Suprapubic skin (tissue), 4 donors: ENCODE measurements at places on chromosomes 13 and 19.

GRCh38 chr13:32893176-32893575 lies 123.0 kb upstream of the KL start:
- DNase-seq, result no peak

GRCh38 chr13:61654481-61654880 lies 238.8 kb upstream of the PCDH20 start:
- DNase-seq, result no peak

GRCh38 chr19:44846455-44847143 lies 502 bp downstream of the NECTIN2 start:
- DNase-seq, result peak; percentile 83

GRCh38 chr13:90068658-90069057 lies 1278.8 kb upstream of the MIR17HG start:
- DNase-seq, result no peak

- no peak for DNase-seq
Observed at GRCh38 chr13:94858856-94859255, 146.5 kb upstream of the SOX21 start.

DNA sequence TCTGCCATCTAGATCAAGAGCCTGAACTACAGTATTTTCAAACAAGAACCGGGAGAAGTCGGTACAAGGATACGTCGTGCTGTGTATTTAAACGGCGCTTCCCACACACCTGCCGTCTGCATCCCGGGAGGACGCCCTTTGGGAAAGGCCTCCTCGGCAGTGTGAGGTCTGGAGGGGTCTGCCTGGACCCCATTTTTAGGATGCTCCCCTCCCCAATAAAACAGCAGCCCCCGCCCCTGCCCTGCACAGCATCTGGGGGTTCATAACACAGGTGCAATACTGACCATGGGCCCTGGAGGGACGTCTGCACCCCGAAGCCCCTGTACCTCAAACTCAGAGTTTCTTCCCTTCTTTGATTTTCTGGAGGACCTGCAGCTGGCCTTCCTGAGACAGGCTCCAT lies 4.1 kb upstream of the C13orf46 start:
- DNase-seq, result peak; percentile 59

GRCh38 chr13:33235078-33235477 lies 50.5 kb downstream of the STARD13 start:
- DNase-seq, result no peak

- DNase-seq, result no peak
Observed at GRCh38 chr19:17570791-17571190, 15.3 kb downstream of the COLGALT1 start.

DNA sequence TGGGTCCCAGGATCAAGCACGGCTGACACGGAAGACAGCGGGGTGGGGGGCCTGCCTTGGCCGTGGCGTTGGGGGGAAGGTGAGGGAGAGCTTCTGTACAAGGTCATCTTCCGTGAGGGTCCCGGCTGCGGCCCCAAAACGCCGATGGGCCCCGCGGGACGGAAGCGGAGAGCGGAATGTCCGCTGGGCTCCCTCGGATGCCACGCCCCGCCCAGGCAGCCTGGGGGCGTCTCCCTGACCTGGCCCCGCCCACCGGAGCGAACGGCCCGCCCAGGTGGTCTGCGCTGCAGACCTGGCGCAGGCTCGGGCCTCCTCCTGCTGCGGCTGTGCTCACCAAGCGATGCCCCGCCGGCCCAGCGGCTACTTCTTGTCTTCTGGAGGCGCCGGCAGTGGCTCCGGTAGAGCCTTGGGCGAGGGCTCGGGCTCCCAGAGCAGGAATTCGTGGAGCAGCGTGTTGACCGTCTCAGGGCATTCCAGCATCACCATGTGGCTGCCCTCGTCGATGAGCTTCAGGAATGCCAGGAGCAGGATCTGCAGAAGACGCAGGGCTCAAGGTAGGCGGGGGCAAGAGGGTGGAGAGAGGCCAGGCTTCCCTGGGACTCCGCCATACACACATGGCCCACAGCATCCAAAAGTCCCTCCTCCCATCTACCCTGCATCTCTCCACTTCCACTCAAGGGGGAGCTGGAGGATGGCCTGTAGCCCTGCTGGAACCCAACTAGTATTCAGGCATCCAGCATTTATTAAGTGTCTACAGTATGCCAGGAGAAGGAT lies 10.7 kb downstream of the ABHD8 start:
- no peak for DNase-seq

DNA sequence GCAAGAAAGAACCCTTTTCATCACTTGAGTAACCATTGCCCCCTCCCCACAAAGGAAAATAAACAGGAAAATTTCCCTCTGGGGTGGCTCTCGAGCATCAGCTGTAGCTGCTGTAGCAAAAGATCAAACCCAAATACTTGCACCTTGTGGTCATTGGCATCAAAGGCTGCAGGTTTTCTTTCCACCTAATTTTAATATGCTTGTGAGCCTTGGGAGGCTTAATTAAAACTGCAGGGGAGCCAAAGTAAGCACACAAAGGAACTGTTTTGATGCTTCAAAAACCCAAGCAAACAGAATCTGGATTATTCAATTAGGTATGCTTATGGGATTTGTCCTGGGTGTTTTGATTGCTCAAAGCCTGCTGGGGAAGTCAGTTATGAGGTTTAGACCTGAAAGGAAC lies 119.5 kb downstream of the SHISA2 start:
- DNase-seq, result no peak

DNA sequence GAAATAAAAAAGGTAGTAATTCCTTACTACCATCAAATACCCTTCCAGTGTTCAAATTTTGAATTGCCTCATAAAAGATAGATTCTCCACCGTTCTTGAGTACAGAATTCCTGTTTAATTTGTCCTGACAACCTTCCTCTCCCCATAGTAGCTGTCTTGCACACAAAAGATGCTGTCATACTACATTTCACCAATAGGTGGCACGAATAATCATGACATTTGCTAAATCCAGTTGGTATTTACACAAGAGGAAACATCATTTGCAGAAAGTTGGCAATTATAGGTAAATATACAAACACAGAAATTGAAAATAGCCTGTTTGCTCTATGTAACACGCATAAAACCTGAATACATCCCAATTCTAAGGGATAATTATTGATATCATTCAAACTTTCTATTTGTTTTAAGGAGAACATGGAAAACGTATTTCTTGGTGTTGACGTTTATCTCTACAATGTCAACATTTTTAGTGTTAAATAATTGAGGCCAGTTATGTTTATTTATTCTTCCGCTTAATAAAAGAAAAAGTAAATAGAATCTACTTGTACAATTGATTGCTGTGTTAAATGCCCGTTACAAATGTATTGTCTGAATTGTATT lies 58.3 kb upstream of the CLDN10 start:
- no peak for DNase-seq

DNA sequence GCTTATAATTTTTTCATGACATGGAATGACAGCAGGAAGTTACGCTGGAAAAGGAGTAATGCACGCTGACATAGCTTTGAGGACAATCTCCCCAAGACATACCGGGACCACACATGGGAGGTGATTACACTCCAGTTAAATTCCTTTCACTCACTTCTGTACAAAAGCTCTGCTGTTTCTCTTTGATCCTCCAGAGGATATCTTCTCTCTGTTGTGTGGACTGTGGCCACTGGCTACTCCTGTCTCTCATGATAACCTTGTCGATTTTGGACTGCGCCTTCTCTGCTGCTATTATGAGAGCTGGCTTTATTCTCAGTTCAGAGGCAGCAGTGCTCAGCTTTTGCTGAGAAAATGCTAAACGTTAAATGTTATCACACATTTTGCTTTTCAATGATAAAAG lies 464.6 kb downstream of the FGF9 start:
- no peak for DNase-seq

- peak; percentile 85 for DNase-seq
Observed at GRCh38 chr13:97224544-97225300, 2.6 kb downstream of the MBNL2 start.

DNA sequence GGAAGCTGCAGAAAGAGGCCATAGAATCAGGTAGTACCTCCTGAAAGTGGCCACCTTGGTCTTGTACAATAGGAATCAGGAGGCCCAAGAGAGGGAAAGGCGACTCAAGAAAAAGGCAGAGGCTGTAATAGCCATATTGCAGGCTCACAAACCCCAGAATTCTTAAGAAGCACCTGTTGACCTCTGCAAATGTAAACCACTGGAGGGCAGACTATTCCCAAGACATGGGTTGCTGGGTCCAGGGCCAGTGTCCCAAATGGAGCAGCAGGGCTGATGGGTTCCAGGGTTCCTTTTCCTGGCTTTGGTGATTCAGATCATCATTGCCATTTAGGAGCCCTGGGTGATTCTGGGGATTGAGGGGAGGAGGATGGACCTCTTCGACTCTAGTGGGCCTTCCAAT lies 167.6 kb downstream of the B3GLCT start:
- no peak for DNase-seq

DNA sequence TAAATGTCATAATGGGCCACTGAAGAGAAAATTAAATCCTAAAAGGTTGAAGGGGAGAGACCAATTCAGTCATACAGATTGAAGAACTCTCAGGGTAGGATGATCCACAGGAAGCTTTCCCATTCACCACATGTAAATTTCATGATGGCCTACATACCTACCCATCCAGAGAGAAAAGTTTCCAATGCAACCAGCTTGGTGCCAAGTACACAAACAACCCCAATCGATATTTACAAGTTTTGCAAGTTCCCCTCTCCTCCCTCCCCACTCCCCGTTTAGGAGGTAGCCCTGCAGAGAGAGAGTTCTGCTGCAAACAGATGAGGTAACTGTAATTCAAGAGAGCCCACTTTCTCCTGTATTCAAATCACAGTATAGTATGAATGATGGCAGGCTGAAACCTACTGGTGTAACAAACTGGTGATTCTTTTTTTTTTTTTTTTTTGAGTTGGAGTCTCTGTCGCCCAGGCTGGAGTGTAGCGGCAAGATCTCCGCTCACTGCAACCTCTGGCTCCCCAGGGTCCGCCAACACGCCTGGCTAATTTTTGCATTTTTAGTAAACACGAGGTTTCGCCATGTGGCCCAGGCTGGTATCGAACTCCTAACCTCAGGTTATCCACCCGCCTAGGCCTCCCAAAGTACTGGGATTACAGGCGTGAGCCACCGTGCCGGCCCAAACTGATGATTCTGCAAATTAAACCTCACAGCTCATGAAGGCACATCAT lies 14.4 kb downstream of the FOXO1 start:
- no peak for DNase-seq

DNA sequence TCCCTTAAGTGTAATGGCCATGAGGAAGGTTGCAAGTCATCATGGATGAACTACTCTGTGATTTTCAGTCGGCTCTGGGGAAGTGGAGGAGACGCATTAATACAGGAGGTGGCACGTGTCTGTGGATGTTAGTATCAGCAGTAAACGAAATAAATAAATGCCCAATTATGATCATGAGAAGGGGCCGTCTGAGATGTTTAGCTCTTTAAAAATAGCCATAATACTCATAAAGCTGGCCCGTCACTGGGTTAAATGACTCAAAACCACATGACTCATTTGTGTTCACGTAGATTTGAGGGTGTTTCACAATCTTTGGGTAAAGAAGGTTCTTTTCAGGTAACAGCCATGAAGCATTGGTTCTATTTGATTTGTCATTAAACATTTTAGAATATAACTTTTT lies 620.6 kb downstream of the GPC6 start:
- DNase-seq, result no peak

DNA sequence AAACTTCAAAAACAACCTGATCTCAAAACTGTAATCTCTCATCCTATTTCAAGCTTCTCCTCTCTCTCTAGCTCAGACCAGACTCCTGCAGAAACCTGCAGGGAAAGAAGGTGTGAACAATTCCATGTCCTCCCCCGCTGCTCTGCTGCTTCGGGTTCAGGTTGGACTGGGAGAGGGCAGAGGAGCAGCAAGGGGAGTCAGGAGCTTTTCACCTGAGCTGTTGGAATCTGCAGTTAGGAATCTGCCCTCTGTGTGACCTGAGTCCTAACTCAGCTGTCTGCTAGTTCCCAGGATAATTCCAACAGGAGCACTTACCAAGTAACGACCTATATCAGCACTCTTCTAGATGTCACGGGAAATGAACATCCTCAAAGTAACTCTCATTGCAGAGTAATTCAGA lies 118.3 kb downstream of the DNAJC15 start:
- DNase-seq, result no peak

- DNase-seq, result no peak
Observed at GRCh38 chr19:18307271-18307681, 15.6 kb downstream of the LSM4 start.

- no peak for DNase-seq
Observed at GRCh38 chr19:11338569-11339253, 746 bp downstream of the RAB3D start.

GRCh38 chr19:45356760-45357444 lies 13.5 kb downstream of the ERCC2 start:
- no peak for DNase-seq

DNA sequence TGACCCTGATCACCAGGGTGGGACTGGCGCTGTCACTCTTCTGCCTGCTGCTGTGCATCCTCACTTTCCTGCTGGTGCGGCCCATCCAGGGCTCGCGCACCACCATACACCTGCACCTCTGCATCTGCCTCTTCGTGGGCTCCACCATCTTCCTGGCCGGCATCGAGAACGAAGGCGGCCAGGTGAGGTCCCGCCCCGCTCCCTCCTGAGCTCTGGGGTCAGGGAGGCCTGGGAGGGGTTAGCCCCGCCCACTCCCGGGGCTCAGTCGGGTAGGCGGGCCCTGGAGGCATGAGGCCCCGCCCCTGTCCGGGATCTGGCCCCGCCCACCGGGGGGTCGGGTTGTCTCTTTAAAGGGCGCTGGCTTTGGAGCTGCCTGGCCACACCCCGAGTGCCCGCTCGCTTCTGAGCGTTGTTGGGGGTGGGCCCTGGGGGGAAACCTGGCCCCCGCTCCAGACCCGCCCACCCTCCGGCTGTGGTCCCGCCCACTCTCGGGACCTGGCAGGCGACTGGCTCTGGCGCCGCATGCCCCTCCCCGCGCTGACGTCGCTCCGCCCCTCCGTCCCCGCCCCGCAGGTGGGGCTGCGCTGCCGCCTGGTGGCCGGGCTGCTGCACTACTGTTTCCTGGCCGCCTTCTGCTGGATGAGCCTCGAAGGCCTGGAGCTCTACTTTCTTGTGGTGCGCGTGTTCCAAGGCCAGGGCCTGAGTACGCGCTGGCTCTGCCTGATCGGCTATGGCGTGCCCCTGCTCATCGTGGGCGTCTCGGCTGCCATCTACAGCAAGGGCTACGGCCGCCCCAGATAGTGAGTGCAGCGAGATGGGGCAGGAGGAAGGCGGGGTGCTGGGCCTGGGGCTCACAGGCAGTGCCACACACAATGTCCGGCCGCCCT lies 13.1 kb downstream of the DDX39A start:
- peak; percentile 87 for DNase-seq

- no peak for DNase-seq
Observed at GRCh38 chr13:33401238-33401637, 115.7 kb upstream of the STARD13 start.

DNA sequence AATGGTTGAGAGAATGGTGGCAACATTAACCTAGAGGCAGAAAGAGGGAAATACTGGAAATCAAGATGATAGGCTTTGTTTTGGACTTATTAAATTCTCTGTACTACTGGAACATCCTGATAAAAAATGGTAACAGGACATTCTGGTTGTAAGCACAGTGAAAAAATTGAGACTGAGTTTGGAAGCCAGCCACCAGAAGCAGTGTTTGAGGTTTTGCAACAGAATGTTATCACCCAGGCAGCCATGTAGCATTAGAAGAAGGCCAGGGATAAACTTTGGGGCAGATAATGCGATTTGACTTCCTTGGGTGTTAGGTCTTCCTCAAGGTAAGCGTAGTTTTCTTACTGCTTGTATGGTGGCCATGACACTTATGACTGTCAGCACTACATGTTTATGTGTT lies 307.4 kb downstream of the ATP8A2 start:
- DNase-seq, result no peak

GRCh38 chr13:25453850-25454365 lies 82.1 kb downstream of the ATP8A2 start:
- no peak for DNase-seq

GRCh38 chr13:51663973-51664957 lies 80.0 kb downstream of the WDFY2 start:
- no peak for DNase-seq
